Nucleus accumbens (tissue), 56 donors: ENCODE measurements at places on chromosomes 4 and X.

DNA sequence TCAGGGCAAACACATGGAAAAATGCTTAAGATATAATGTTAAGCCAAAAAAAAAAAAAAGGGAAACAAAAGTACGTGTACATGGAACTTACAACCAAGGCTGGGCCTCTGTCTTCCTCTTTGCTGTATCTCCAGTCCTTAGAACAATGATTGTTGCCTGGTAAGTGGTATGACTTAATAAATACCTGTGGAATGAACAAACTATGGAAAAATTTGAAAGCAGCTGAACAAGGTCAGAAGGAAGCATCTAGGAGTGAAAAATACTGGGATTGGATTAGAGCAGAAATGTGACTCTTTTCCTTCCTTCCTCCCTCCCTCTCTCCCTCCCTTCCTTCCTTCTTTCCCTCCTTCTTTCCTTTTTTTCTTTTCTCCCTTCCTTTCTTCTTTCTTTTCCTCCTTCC is 54.2 kb upstream of the SMIM10 start:
- DNase-seq, result no peak

DNA sequence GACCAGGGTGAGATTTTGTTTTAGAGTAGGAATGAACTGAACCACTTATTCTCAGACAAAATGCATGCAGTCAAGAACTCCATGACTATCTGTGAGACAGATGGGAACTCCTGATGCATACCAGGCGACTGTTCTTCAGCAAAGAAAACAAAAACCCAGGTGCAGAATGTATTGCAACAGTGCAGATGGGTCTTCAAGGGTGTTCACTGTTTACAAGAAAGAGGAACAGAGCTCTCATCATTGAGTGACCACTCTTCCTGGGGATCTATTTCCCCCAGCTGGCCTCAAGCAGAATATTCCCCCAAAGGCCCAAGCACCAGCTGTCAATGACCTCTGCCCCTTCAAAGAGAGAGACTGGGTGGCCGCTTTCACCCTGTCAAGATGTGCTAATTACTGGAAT is 39.7 kb upstream of the BMP3 start:
- no peak for DNase-seq

DNA sequence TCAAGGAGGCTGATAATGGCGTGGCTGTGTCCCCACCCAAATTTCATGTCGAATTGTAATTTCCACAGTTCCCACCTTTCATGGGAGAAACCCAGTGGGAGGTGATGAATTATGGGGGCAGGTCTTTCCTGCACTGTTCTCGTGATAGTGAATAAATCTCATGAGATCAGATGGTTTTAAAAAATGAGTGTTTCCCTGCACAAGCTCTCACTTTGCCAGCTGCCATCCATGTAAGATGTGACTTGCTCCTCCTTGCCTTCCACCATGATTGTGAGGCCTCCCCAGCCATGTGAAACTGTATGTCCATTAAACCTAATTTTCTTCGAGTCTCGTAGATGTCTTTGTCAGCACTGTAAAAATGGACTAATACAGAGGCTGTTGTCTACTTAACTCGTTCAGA is 488.3 kb downstream of the SPRY1 start:
- no peak for DNase-seq

GRCh38 chr4:93791570-93792195 is 36.9 kb upstream of the ATOH1 start:
- no peak for DNase-seq

DNA sequence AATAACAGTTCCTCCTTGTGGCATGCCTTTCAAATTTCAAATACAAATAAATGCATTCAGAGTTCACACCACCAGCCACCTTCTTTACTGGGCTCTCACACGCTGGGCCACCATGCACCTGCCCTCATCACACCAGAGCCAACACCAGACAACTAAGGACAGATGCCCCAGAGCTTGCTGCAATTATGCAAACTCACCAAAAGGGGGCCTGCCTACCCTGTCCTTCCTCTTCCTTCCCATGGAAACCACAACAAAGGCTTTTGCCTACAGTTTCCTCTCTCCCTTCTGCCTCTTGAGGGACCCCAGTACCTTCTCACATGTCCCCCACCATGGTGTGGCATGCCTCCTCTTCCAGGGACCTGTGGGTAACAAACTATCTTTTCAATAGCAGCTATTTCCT is 1333.9 kb upstream of the TENM3 start:
- no peak for DNase-seq

- DNase-seq, result no peak
Measured at GRCh38 chrX:102672856-102673255, 21.6 kb downstream of the GPRASP1 start.

DNA sequence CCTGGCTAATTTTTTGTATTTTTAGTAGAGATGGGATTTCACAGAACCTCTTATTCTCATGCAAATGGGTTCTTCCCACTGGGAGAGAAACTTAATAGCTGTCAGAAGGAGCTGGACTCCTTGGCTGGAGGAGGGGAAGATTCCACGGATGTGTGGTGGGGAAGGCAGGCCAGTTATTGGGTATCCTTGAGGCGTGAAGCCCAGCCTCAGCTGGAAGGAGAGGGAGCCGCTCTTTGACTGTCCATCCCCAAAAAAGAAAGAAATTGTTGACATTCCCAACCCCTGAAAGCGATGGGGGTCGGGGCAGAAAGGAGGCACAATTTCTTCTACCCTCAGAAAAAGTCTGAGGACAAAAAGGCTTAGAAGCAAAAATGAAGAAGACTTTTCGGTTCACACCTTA is 983.1 kb upstream of the PABPC4L start:
- DNase-seq, result no peak

- DNase-seq, result no peak
Measured at GRCh38 chrX:132689612-132690563, 201.1 kb upstream of the MBNL3 start.

DNA sequence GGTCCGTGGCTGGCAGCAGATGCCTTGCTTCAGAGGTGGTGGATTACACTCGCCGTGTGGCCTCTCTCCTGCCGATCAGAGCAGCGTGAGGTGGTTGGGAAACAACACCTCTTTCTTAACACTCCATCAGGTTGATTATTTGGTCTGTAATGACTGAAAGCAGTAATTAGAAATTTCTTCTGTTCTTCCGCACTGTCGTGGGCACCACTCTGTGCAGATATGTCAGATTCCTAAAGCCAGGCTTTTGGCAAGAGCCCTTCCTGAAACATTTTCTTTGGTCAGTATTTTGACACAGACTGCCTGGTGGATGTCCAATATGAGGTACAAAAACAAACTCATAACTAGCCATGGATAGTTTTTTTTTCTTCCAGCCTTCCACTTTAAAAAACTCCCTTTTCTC is 100.9 kb downstream of the FNIP2 start:
- no peak for DNase-seq

GRCh38 chr4:37793562-37793961 is 32.9 kb upstream of the PGM2 start:
- DNase-seq, result no peak

- no peak for DNase-seq
Measured at GRCh38 chr4:67451464-67451863, 93.8 kb downstream of the CENPC start.

DNA sequence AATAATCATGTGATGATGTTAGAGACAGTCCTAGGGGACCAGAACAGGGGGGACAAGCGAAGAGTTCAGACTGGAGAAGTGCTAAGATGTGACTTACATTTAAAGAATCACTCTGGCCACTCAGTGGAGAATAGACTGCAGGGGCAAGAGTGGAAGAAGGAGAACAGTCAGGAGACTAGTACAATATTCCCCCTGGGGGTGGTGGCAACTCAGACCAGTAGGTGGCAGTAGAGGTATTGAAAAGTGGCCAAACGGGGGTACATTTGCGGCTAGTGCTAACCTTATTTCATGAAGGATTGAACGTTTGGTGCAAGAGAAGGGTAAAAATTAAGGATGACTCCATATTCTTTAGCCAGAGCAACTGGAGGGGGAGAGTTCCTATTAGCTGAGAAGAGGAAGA is 2.7 kb upstream of the BMX start:
- no peak for DNase-seq

DNA sequence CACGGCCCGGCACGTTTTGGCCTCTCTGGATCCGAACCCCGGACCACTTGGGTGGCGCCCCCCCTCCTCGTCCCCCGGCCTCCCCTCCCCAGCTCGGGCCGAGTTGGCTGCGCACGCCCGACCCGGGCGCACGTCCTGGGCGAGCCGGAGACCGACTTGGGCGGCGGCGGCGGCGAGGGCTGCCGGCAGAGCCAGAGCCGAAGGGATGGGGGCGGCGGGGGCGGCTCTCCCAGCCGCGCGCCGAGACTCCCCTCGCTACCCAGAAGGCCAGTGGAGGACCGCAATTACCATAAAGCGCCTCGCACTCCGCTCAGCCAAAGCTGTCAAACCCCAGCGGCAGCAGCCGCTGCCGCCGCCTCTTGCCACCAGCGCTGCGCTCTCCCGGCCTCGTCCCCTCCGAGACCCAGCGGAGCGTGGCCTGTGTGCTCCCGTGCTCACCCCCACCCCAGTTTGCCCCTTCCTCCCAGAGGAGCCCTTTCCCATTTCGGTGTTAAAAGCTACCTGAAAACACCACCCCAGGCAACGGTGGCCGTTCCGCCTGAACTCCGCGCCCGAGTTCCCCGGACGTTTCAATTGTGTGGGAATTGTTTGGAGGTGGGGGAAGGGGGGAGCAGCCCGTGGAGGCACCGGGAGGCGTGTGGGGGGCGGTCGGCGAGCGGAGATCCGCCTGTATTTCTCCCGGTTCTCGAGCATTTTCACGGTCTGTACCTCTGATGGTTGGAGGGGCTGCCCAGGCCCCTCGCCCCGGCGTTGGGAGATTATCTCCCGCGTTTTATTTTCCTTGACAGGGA is 701 bp upstream of the BCOR start:
- DNase-seq, result peak; percentile 53

DNA sequence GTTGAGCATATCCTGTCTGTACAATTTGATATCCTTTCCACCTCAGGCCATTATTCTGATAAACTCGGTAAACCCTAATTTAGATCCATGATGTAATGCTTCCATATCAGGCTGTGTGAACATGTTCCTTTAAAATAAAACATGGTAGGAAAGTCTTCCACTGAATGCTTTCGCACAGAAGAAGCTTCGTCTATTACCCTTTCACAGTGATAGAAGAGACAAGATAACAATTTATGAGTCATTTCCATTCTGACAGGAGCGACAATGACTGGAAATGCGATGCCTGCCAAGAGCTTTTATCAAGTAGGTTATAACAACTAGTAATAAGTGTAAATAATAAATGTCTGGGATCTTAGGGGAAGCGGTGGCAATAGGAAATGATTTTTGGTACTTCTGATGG is 98.8 kb downstream of the TTC29 start:
- no peak for DNase-seq

DNA sequence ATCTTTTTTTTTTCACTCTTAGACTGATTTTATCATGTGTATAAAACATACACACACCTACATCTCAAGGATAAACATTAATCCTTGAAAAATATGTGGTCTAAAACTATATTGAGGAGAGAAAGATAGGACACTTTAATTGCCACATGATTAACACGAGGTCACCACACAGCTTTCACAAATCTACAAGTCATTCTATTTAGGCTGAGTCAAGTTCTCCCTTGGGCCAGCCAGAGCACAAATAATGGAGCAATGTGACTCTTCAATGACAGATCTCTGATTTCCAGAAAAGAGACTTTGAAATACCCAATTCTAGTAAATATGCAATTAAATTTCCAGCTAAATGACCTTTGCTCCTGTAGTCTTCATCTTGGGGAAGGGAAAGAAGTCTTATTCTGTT is 12.9 kb upstream of the ADH4 start:
- DNase-seq, result no peak

DNA sequence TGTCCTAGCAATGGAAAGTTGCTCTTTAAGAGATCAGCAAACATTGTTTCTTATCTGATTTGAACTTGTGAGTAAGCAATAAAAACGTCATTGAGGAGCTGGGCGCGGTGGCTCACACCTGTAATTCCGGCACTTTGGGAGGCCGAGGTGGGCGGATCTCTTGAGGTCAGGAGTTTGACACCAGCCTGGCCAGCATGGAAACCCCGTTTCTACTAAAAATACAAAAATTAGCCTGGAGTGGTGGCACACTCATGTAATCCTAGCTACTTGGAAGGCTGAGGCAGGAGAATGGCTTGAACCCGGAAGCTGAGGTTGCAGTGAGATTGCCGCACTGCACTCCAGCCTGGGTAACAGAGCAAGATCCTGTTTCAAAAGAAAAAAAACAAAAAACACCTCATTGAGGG is 11.2 kb upstream of the PLAC8 start:
- no peak for DNase-seq

DNA sequence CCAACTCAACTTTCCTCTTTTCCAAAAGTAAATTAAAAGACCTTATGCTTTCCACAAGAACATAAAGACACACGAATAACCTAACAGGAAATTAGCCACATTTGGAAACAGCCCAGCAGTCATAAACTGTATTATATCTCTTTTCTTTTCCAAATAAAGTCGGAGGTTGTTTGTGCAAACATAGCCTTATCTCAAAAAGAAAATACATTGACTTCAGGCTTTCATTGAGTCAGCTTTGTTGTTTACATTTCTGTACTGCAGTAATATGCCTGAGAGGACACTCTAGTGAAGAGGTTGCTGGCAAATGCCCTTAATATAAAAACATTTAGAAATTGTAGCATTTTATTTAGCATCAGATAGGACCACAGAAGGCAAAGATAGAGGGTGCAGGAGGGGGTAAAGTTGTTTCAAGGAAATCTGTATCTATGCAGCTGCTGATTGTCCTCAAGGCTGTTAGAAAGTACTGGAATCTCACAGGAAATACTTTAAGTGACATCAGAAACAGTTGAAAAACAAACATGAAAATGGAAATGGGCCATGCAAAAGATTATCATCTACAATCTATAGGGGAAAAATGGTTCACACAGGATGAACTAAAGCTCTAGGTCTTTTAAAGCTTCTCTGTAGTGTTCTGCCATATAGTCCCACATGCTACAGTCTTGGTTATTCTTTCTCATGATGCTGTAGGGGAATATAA is 14.5 kb downstream of the LNX1 start:
- no peak for DNase-seq

- no peak for DNase-seq
Measured at GRCh38 chr4:8783736-8784135, 87.9 kb downstream of the HMX1 start.

GRCh38 chr4:83436680-83437079 is 18.9 kb downstream of the HELQ start:
- no peak for DNase-seq

GRCh38 chr4:152920768-152921167 is 15.4 kb upstream of the FHDC1 start:
- no peak for DNase-seq

DNA sequence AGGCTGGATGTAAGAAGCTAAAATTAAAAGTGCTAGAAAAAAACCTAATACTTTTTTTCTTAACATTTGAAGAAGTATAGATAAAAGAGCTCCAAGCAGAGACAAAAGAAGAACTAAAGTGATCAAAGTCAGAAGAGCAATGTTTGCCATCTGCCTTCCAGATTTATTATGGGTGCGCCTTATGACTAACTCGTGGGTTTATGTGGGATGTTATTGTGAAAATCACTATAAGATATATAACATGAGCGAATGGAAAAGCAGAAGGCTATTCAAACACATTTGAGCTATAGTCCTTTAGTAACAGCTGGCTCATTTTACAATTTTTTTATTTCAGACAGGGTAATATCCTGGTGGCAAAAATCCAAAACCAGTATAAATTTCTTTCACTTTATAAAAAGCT is 1040.7 kb downstream of the RAPGEF2 start:
- no peak for DNase-seq
